ENCODE measurements at places on chromosomes 6 and 20.

DNA sequence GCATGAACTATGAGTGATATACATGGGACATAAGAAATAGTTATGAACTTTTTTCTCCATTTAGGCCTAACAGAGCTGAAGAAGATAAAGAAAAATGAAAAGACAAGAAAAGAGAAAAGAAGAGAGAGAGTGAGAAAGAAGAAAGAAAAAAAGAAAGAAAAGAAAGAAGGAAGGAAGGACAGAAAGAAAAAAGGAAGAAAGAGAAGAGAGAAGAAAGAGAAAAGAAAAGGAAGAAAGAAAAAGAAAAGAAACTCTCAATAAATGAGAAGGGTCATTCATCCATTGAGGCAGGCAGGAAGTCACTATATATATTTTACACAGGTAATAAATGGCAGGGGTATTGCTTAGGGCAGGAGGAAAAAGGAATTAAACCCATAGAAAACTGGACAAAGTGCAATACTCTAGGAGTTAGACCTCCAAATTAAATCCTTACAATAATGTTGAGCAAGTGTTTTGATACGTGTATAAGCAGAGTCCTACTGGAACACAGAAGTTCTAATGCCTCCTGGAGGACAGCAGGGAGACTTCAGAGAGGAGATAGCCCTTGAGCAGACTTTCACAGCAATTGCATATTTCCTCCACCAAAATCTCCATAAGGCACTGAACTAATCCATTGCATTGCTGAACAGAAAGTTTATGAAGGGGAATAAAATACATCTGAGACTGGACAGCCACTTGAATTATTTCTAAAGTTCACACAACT lies 86.4 kb upstream of the TENT5A start:
- no peak for DNase-seq

- DNase-seq, result no peak
Measured at GRCh38 chr20:44646641-44647274, 4.7 kb downstream of the ADA start.

DNA sequence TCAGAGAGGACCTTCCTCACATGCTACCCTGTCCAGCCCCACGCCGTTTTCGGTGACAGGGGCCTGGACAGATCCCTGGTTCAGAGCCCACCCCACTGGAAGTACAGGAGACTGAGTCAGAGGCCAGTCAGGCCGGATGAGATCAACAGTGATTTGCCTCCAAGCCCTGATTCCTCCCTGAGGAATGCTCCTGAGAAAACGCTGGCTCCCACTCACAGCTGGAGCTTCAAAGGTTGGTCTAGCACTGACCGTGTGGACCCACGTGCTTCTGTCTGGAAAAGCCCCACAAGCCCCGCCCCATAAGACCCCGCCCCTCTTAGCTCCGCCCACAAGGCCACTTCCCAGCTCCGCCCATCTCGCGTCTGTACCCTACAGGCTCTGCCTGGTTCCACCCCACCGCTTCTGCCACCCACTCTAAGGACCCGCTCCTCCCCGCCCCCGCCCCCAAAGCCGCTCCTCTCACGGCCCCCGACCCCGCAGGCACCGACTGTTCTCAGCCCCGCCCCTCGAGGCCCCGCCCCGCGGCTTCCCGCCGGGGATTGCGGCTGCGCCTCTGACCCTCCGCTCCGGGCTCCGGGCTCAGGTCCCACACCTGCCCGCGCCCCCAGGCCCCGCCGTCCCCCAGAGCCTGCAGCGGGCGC lies 64.9 kb upstream of the BHLHE23 start:
- peak; percentile 63 for DNase-seq

- no peak for DNase-seq
Measured at GRCh38 chr6:156585859-156586258, 191.3 kb upstream of the ARID1B start.

DNA sequence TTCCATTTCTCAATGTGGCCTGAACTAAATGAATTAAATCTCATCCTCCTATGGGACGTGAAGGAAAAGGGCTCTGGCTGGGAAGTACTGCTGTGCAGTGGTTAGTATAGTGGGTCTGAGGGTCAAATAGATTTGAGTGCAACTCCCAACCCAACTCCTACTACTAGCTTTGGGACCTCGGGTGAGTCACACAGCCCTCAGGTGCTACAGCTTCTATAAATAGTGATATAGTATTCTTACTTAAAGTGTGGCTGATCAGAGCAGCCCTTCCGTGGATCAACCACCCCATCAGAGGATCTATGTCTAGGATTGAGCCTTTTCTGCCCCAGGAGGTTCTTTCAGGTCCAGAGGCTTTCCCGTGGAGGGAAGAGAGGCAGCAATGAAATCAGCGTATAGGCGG lies 904 bp upstream of the UST start:
- DNase-seq, result no peak

GRCh38 chr6:7110092-7110792 lies 2.5 kb downstream of the RREB1 start:
- no peak for DNase-seq

GRCh38 chr6:132404736-132405135 lies 3.5 kb upstream of the MOXD1 start:
- DNase-seq, result no peak

DNA sequence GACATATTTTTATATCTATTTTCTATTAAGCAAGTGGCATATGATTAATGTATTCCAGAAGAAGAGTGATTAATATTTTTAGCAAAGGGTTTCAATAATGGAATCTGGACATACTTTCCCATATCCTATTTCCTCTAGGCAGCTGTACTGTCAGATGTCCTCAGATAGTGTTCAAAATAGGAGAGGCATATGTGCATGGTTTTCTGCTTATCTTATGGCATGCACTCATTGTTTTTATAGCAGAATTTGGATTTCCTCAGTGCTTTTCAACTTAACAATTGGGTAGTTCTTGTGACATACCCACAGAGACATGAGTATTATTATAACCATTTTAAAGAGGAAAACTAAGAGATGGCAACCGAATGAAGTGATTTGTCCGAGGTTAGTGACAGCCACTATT lies 12.6 kb upstream of the SLC17A5 start:
- DNase-seq, result no peak

DNA sequence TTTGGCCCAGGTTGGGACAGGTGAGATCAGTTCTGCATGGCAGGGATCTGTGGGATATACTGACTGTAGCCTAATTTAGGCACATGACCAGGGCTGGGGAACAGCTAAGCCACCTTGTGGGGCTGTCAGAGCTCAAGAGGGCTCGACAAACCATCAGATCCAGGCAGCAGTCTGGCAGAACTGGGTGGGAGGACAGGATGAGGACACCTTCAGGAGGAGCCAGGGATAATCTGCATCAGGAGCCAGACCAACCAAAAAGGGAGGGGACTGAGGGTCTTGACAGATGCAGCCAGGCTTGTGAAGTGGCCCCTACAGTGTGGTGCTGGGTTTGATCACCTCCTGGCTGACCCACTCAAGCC lies 123.4 kb downstream of the MAFB start:
- no peak for DNase-seq

GRCh38 chr6:162198076-162198475 lies 529.5 kb downstream of the PRKN start:
- DNase-seq, result no peak

DNA sequence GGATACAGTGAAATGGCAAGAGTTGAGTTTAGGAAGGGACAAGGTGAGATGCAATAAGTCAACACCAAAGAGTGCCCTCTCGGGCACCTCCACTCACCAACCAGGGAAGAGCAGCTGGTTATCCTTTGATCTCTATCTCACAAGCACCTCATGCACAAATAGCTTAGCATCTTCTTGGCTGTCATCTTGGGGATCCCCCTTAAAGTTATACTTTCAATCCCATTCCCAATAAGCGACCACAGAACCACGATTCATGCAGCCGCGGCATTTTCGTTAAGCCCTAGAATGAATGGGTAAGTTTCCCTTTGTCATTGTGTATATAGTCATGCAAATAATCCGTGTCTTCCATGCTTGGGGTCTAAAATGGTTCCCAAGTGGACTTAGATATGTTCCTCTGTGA lies 73.5 kb downstream of the ADTRP start:
- DNase-seq, result no peak

DNA sequence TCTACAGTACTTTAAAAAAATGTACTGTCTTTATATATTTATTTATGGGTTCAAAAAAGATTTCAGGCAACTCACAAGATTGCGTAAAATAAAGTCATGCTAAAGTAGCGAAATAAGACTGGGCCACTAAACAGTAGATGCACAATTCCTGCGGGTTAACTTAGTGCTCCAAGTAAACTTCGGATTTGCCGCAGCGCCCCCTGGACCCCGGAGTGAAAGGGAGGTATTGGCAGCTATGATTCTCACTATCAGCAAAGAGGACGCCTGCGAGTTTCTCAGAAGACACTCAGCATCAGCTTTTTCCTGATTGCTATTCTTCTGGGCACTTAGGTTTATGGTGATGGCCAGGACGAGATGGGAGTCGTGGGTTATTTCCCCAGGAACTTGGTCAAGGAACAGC lies 1.4 kb downstream of the OTOR start:
- no peak for DNase-seq

GRCh38 chr6:87714093-87714842 lies 12.2 kb upstream of the AKIRIN2 start:
- no peak for DNase-seq

DNA sequence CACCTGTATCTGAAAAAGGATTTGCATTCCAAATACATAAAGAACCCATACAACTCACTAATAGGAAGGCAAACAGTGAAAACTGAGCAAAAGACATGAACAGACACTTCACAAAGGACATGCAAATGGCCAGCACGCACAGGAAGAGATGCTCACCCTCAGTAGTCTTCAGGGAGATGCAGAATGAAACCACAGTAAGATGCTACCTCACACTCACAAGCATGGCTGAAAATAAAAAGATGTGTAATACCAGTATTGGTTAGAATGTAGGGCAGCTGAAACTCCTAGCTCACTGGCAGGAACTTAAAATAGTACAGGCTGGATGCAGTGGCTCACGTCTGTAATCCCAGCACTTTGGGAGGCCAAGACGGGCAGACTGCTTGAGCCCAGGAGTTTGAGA lies 64.6 kb downstream of the SNX5 start:
- no peak for DNase-seq

GRCh38 chr6:129671442-129672340 lies 38.3 kb downstream of the ARHGAP18 start:
- DNase-seq, result peak; percentile 85

- no peak for DNase-seq
Measured at GRCh38 chr6:72132851-72133250, 246.5 kb downstream of the RIMS1 start.

GRCh38 chr20:62045529-62046285 lies 20.0 kb downstream of the TAF4 start:
- DNase-seq, result no peak

DNA sequence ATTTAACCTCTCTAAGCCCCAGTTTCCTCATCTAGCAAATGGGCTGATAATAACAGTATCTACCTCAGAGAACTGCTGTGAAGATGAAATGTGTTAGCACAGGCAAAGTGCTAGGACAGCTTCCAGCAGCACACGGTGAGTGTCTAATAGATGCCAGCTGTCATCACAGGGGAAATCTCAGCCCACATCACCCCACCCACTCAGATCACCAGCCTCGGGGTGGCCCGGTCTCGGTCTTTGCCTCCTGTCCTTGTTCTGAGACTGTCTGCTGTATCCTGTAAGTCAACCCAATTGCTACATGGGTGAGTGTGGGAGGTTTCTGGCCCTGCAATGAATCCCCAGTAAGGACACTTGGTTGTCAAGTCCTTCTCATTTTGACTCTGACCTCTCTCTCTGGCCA lies 99.5 kb upstream of the ZNFX1 start:
- DNase-seq, result no peak

GRCh38 chr6:111944541-111944940 lies 71.3 kb upstream of the FYN start:
- DNase-seq, result no peak

- no peak for DNase-seq
Measured at GRCh38 chr6:40293060-40293459, 294.1 kb downstream of the LRFN2 start.

GRCh38 chr6:26607434-26608230 lies 10.9 kb downstream of the ABT1 start:
- peak; percentile 75 for DNase-seq

GRCh38 chr6:139364302-139364981 lies 10.0 kb downstream of the CITED2 start:
- DNase-seq, result no peak

GRCh38 chr6:54094293-54094692 lies 16.9 kb upstream of the MLIP start:
- no peak for DNase-seq

GRCh38 chr6:120736740-120737139 lies 597.5 kb downstream of the TBC1D32 start:
- no peak for DNase-seq

DNA sequence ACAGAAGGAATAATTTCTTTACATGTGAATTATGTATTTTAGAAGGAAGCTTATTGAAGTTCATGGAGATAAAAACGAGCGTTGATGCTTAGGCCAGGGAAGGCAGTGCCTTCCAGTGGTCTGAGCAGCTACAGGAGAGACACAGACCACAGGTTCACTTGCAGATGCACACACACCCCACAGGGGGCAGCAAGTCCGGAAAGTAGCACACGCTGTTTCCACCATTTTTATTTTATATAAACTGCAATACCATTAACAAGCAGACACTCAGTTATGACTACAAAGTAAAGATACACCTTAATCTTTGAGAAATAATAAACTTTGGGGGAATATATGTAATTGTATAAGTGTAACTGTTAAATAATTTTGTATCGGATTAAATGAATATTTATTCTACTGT lies 13.5 kb upstream of the DACT2 start:
- DNase-seq, result no peak

DNA sequence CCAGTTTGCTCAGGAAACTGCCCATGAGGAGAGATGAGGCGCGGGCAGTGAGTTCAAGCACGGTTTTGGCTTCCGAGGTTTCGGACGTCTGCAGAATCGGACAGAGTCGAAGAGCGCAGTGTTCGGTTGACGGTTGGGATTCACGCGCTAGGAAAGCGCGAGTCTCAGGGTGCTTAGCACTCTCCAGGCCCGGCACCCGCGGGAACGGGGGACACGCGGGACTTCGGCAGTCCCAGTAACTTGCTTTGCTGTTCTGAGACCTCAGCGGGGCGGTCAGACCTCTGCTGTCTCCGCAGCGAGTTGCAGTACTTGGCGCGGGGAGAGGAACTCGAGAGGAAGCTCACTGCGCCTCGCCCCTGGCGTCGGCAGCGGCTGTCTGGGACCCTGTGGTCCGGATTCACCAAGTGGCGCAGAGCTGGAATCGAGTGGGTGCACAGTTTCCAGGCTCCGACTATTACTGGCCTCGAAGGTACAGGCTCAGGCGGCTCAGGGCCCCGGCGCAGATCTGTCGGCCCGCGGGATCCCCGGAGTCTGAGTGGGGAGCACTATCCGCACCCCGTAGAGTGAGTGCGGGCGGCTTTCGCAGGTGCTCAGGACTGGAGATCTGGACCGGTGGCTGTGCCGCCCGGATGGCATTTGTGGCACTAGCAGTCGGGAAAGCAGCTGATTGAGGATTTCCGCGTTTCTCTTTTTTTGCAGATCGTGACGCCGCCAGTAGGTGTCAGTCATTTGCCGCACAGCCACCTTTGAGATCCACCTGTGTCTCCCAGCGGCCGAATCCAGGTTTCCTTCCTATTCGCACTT lies at the start of gene POM121L2:
POM121L2 (minus strand) TSS at position 128 of the 804 bp plus-strand sequence; CDS start at position 25, 103 bp downstream.
- DNase-seq, result peak; percentile 84
